ENCODE measurements at places on chromosomes 13 and 19.

DNA sequence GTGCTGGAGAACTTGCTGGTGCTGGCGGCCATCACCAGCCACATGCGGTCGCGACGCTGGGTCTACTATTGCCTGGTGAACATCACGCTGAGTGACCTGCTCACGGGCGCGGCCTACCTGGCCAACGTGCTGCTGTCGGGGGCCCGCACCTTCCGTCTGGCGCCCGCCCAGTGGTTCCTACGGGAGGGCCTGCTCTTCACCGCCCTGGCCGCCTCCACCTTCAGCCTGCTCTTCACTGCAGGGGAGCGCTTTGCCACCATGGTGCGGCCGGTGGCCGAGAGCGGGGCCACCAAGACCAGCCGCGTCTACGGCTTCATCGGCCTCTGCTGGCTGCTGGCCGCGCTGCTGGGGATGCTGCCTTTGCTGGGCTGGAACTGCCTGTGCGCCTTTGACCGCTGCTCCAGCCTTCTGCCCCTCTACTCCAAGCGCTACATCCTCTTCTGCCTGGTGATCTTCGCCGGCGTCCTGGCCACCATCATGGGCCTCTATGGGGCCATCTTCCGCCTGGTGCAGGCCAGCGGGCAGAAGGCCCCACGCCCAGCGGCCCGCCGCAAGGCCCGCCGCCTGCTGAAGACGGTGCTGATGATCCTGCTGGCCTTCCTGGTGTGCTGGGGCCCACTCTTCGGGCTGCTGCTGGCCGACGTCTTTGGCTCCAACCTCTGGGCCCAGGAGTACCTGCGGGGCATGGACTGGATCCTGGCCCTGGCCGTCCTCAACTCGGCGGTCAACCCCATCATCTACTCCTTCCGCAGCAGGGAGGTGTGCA lies 587 bp downstream of the S1PR4 start:
- no peak for DNase-seq

DNA sequence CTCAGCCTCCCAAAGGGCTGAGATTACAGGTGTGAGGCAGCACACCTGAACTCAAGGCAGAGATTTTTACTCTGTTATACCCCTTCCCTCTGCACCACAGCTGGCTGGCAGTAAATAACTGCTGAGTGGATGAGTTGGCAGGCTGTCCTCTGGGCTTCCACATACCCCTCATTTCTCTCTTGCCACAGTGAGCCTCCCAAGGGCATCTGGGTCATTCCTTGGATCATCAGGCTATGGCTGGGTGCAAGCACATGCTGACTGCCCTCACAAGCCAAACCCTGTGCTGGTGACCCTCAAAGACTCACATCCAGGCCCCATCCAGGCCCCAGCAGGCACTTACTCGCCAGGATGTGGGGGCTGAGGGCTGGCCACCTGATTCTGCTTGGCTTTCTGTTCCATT lies 4.2 kb downstream of the SUGP1 start:
- no peak for DNase-seq

DNA sequence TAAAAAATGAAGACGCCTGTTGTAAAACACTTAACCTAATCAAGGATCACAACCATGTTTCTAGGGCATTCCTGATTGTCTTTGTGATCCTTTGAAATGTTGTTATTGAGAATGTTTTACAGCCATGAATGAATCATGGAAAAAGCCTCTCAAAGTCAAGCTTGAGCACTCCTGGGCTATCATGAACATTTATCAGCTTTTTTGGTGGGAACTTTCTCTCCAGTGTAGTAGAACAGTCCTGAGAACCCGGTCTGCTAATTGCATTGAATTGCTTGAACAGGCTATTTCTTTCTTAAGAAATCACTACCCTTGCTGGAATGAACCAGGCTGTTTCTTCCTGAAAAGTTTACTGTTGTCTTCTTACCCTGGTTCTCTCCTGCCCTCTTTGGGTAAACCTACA lies 516.5 kb downstream of the FGF9 start:
- DNase-seq = no peak

DNA sequence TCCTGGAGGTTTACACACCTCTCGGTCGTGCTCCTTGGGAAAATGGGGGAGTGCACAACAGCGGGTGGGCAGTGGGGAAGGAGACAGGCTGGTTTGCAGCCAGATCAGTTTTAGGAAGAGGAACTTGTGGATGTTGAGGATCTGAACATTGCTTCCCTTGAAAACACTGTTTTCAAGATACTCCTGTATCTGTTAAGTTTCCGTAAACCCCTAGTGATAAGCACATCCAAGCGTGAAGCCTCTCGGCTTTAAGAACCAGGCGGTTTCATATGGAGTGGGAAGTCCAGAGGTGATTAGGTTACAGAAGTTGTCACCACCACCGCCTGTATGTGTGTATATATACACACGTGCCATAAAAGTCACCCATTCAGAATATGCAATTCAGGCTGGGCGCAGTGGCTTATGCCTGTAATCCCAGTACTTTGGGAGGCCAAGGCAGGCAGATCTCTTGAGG lies 47.4 kb downstream of the SIPA1L3 start:
- DNase-seq = no peak

GRCh38 chr19:5666921-5667610 lies 13.2 kb downstream of the MICOS13 start:
- no peak for DNase-seq

GRCh38 chr19:40286235-40286970 lies 1.3 kb upstream of the AKT2 start:
- no peak for DNase-seq

DNA sequence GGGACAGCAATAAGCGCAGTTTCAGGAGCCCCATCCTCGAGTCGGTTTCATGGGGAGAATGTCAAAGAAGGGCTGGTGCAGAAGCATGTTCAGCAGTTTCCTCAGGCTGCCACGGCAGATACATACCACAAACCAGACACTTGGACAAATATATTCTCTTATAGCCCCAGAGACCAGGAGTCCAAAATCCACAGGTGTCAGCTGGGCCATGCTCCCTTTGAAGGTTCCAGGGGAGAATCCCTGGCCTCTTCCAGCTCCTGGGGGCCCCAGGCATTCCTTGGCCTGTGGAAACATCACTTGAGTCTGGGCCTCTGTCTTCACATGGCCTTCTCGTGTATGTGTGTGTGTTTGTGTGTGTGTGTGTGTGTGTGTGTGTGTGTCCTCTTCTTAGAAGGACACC lies 164.1 kb downstream of the UQCRFS1 start:
- no peak for DNase-seq

DNA sequence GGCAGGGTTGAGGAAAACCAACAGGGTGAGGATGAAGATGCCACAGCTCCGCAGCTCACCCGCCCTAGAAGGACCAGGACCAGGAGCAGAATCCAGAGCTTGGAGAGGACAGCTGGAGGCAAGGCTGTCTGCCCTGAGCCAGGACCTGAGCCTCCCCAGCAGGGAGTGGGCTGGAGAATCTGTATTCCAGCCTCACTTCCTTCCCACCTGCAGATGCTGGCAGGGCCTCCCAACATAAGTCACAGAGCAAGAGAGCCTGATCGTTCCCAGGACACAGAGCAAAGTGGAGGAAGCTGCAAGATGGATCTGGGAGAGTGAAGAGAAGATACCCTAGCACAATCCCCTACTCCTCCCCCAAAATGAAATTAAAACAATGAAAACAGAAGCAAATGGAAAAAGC lies 61.7 kb upstream of the WASF3 start:
- no peak for DNase-seq

- DNase-seq = no peak
Observed at GRCh38 chr13:31639443-31640163, 99.7 kb upstream of the RXFP2 start.

DNA sequence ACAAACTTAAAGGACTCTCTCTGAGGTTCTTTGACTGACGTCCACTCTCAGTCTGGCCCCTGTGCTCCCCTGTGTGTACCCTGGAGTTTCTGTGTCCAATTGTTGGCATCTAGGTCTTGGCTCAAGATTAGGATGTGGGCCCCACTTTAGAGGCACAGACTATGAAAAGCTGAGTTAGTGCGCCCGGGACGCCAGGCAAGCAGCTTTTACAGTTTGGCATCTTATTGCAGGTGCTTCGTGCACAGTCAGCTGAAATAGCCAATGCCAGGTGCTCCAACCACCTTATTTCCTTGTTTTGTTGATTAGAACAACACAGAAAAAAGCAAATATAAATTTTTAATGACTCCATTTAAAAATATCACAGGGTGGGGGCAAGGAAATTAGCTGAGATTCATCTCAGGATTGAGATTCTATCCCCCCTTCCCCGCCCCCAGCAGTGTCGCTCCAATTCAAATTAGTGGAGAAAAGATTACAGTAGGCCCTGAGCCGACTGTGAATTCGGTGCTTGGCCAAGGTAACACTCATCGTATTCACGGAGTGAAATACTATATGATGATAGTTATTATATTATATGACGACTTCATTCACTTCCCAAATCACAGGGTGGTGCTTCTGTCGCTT lies 4.3 kb downstream of the SOX1 start:
- no peak for DNase-seq
